ENCODE measurements at places on chromosomes 7 and 10.

DNA sequence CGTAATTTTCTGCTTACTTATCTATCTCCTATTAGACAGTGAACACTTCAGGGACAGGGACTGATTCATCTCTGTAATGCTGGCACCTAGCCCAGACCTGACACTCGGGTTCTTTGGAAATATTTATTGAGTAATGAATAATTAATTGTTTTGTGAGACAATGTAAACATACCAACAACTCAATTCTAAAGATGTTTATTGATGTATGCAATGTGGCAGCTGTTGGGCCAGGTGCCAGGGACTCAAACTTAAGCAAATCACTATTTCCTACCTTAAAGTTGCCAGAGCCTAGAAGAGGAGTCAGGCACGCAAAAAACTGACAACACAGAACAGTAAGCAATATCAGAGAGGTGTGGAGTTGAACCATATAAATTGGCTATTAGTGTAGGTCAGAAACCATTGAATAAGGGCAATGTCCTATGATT is 63.6 kb upstream of the BMPER start:
- DNase-seq = no peak

GRCh38 chr7:13540429-13540828 is 449.0 kb downstream of the ETV1 start:
- no peak for DNase-seq

- DNase-seq = no peak
These were observed 12.8 kb downstream of the PRKAG2 start for GRCh38 chr7:151864081-151864480.

- no peak for DNase-seq
These were observed 168.3 kb downstream of the UBE2H start for GRCh38 chr7:129784437-129784782.

- no peak for DNase-seq
These were observed 30.9 kb upstream of the SMKR1 start for GRCh38 chr7:129471402-129471827.

GRCh38 chr10:80523773-80524172 is 13.9 kb upstream of the SH2D4B start:
- DNase-seq = peak; percentile 64

DNA sequence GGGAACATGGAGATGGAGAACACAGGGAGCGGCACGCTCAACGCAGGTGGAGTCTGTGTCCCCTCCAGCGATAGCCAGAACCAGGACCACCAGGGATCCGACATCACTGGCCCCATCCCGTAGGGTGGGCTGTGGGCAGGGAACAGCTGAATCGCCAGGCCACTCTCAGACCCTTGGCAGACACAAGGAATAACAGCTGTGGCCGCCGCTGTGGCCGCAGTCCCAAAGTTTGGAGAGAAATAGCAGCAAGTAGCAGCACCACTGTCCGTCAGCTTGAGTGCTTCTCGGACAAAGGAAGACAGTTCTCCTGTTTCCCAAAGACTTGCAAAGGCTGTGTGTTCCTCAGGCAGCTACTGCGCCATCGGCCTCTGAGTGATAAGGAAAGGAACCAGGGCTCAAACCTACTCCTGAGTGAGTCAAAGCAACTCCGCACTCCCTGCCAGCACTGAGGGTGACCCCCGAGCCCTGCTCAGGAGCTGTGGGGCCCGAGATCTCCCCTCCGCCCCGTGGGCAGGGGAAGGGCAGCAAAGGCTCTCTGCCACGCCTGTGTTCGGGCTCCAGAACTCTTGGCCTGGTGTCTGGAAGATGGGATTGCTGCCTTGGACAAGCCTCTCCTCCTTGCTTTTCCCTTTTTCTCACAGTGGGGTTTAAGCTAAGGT is 82.3 kb upstream of the FAM20C start:
- no peak for DNase-seq
